Left cardiac atrium (tissue), 4 donors: ENCODE measurements at places on chromosomes 11 and 22.

- peak; percentile 18 for DNase-seq
These were observed 1.6 kb downstream of the PTPRCAP start for GRCh38 chr11:67435727-67436458.

- peak; percentile 87 for DNase-seq
These were observed 84.6 kb upstream of the NAV2 start for GRCh38 chr11:19628018-19628417.

DNA sequence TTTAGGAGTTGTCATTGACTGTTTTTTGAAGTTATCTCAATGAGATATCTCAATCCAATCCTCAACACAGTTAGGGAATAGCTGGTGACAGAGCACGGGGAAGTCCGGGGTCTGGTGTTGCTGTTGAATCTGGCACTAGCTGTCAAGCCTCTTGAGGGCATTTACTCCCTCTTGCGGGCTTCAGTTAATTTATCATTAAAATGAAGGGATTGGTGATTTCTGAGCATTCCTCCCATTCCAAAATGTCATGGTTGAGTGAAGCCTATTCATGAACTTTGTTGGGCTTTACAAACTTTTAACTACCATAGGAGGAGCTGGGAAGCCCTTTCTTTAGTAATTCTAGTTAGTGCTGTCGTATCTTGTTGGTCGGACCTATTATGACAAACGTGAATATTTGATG lies 40.2 kb downstream of the UVRAG start:
- DNase-seq, result no peak

DNA sequence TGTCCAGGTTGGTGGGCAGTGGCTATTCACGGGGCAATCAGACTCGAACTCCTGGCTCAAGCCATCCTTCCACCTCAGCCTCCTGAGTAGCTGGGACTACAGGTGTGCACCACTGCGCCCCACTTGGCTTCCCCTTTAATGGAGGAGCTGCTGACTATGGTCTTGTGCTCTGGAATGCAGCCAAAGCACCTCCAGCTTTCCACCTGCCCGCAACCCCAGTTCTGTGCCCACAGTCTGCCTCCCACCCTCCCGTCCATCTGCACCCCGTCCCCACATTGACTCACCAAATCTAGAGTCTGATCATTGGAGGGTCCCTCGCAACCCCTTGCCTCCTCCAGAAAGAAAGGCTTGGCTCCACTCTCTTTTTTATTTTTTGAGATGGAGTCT lies 41.0 kb downstream of the KCNJ4 start:
- DNase-seq, result no peak

GRCh38 chr11:70322666-70323065 lies 52.2 kb downstream of the PPFIA1 start:
- no peak for DNase-seq

GRCh38 chr11:65488273-65489034 lies 10.4 kb upstream of the MALAT1 start:
- peak; percentile 70 for DNase-seq

- peak; percentile 30 for DNase-seq
These were observed 49.5 kb upstream of the RRM1 start for GRCh38 chr11:4044976-4045646.

GRCh38 chr11:107293677-107294344 lies 163.8 kb downstream of the CWF19L2 start:
- DNase-seq, result no peak

- no peak for DNase-seq
These were observed 426.4 kb downstream of the AASDHPPT start for GRCh38 chr11:106503901-106504300.

DNA sequence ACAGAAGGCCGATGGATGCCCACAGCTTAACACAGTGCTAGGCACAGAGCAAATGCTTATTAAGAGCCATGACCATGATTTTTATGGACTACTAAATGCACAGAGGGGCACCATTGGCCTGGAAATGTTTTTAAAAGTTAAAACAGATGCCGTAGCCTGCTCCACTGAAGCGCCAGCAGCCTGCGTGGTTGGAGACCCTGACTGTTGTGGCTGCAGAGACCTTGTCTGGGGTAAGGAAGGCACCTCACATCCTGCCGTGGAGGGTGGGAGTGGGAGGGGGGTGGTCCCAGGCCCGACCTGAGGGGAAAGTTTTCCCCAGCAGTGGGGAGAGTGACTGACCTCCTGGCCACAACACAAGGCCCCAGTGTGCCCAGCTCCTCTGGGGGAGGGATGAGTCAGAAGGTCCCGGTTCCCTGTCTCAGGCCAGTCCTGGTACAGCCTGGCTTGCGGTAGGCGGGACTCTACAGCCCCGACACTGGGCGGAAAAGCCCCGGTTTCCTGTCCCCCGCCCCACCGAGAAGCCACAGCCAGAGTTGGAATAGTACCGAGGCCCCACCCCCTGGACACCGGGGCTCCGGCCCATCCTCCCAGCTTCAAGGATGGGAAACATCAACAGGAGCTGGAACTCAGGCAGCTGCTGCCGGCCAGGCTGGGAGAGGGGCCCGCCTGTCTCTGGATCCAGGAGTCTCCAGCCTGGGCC lies 7.0 kb downstream of the CHST1 start:
- peak; percentile 90 for DNase-seq

DNA sequence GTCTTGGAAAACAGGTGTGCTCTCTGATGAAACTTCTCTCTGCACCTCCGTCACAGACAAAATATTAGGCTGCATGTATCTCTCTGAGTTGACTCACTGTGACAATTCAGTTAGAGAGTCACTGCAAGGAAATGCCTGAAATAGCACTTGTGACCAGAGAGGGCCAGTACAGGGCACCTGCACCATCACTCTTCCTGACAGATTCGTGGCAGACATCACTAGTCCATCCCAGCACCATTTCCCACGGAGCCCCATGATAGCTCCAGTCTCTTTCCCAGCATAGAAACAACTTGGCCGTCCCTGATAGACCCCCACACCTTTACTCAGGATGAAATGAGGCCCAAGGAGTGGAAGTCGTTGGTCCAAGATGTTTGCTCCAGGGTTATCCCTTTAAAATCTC lies 73.3 kb upstream of the ISX start:
- no peak for DNase-seq

- no peak for DNase-seq
These were observed 34.3 kb upstream of the PRODH start for GRCh38 chr22:18970176-18970947.
